ENCODE measurements at places on chromosomes 12 and 14. TPM values are rescaled to one million over a fixed set of nuclear protein-coding genes. Genes with fewer than 3 reads are reported as not detected.

GRCh38 chr14:28468191-28469151 is 298.1 kb upstream of the FOXG1 start:
- no peak overlapping the region for H3K27ac ChIP-seq
- no peaks in the 10 kb centered on the region for H3K27me3 ChIP-seq
- no peak overlapping the region for H3K4me3 ChIP-seq
- H3K36me3 ChIP-seq, result no peaks in the 10 kb centered on the region

GRCh38 chr14:102528431-102529170 is 19.0 kb upstream of the ANKRD9 start:
- peaks cover 17% of the 10 kb centered on the region for H3K4me1 ChIP-seq
- H3K27me3 ChIP-seq, result no peaks in the 10 kb centered on the region
- H3K36me3 ChIP-seq, result no peaks in the 10 kb centered on the region
- DNase-seq, result no peak

DNA sequence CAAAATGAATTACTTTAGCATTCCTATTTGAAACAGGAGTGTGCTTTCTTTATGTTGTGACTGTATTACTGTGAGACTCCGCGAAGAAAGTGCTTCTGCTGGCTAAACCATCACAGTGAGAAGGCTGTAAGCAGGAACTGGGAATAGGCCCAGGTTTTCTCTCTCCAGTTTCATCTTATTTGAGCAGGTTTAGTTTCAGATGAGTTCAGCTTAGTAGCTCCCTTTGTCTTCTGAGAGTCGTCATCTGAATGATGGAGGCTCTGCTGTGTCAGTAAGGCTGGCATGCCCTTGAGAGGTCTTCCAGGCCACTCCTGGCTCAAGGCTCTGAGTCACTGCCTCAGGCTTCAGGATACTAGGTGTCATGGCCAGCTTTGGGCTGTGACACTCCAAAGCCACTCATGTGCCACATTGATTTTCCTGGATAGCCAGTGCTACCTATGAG is 205.6 kb upstream of the RGS6 start:
- no peak for DNase-seq
- H3K4me3 ChIP-seq, result no peak overlapping the region
- peaks cover 16% of the 10 kb centered on the region for H3K4me1 ChIP-seq

KRT73 gene
- total RNA-seq, result not detected
